ENCODE measurements at places on chromosomes 1 and 21.

GRCh38 chr1:84103197-84103992, 40.7 kb upstream of the PRKACB start:
- peak; percentile 75 for DNase-seq

- no peak for DNase-seq
Observed at GRCh38 chr1:115717541-115717940, 51.0 kb downstream of the CASQ2 start.

DNA sequence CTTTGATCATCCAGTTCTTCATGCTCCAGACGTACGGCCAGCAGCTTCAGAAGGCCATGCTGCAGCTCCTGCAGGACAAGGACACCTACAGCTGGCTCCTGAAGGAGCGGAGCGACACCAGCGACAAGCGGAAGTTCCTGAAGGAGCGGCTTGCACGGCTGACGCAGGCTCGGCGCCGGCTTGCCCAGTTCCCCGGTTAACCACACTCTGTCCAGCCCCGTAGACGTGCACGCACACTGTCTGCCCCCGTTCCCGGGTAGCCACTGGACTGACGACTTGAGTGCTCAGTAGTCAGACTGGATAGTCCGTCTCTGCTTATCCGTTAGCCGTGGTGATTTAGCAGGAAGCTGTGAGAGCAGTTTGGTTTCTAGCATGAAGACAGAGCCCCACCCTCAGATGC, 32.5 kb downstream of the MX1 start:
- DNase-seq: no peak

DNA sequence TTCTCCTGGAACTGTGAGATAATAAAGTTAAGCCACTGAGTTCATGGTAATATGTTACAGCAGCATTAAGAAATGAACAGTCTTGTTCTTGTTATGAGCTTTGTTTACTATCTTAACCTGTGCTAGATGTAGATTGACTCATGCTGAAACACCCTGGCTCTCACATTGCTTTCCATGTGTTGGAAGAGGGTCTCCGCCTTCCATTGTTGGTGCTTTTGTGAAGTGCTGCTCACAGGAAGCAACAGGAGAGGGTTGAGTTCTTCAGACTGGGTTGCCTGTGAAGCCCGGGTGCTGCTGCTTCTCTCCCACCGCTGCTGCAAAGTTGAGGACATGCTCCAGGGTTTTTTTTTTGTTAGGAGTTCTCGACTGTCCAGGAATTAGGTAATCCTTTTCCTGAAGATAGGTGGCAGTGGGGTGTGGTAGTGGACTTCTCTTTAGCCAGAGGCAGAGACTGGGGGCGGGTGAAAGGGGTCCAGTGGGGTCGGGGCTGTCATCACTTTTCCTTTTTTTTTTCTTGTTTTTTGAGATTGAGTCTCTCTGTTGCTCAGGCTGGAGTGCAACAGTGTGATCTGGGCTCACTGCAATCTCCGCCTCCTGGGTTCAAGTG, 28.7 kb upstream of the HMGN1 start:
- DNase-seq: no peak

DNA sequence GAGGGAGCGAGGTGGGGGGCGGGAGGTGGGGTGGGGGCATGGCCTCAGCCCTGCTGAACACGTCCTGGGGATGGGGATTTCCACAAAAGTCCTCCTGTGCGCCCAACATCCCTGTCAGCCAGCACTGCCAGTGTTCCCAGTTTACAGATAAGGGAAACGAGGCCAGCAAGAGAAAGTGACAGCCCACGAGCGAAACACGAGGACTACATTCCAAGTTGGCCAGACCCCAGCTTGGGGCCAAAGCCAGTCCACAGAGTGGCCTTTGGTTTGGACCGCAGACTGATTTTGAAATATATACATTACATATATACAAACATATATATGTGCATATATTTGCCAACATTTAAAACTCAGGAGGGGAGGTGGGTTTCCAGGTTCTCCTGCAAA, 5.0 kb downstream of the FBXO2 start:
- DNase-seq: no peak

- DNase-seq: no peak
Observed at GRCh38 chr1:232705815-232706575, 76.1 kb upstream of the SIPA1L2 start.

DNA sequence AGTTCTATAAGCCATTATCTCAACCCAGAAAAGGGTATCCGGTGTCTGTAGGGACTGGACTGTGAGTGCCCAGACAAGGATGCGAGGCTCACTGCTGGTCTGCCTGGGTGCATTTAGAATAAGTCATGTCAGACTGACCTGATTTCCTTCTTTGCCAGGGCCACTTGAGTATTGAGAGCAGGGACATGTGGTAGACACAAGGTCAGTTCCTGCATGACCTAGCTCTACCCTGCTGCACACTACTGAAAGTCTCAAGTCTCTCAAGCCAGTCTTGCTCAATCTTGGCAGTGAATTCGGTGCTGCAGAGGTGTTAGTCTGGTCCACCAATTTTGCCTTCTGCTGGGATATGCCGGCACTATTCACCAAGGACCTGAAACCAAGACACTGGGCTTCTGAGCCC, 180.1 kb downstream of the C1orf94 start:
- DNase-seq: no peak

GRCh38 chr1:207397525-207397926, 56.6 kb upstream of the CR2 start:
- DNase-seq: no peak

- DNase-seq: peak; percentile 5
Observed at GRCh38 chr21:44051462-44051941, 39.4 kb downstream of the TRAPPC10 start.

- no peak for DNase-seq
Observed at GRCh38 chr1:234879147-234880080, 249.2 kb downstream of the TOMM20 start.

DNA sequence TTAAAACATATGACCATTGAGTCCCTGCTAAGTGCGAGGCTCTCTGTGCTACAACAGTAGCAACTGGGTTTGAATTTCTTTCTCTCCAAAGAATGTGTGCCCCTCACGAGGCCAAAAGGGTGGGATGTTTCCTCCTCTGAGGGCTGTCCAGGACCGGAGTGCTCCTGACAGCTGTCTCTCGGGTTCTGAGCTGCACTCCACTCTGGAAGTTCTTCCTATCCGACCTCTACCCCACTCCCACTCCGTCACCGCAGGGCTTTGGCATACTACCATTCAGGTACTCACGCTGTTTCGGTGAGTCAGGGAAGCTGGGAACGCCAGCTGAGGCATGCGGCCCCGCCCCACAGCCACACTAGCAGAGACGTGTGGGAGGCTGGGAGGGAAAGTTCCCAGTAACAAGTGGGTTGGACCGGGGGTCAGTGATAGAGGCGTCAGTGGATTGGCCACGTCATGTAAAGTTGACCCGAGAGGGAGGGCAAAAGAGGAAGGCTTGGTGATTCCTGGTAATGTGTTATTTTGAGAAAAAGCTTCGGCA, 705 bp upstream of the SLC50A1 start:
- peak; percentile 92 for DNase-seq

DNA sequence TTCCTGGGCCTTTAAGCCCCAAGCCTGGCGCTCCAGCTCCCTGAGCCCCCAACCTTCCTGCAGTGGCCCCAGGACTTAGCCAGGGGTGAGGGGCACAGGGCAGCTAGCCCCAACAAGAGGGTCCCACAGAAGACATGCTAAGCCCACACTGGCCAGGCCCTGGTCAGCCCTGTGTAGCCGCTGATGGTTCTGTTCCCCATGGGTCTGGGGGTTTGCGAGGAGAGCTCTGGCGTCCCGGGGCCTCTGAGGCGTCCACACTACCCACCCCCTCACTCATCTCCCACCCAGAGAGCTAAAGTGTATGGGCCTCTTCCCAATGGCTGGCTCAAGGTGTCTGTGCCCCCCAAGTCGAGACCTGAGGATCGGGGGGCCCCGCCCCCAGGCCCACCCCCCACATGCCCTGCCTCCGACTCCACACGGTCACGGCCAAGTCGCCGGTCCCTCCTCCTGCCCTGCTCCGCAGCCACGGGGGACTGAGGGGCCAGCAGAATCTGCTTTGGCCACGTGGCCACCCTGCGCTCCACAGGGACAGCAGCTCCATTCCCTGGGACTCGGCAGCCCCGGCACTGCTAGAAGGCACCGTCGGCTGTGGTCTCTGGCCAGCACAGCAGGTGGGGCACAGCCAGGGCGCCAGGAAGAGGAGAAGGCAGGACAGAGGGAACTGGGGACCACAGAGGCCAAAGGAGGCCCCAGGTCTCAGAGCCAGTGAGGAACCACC, 7.8 kb downstream of the TNFRSF18 start:
- DNase-seq: no peak

DNA sequence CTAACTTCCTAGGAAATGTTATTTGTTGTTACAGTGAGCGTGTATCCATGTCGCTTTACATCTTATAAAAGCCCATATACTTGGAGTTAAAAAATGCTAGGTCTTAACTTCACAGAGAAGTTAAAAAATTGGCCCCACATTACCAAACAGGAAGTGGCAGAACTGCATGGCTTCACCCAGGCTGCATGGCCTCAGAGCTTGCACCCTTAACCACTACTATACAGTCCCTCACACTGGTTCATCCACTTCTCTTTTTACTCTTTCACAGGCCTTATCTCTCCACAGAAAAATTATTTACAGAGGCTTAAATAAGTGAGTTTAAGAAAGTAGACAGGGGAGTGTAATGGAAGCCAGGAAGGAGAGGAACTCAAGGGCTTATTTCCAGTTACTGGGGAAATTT, 402.5 kb downstream of the HHAT start:
- no peak for DNase-seq

- DNase-seq: no peak
Observed at GRCh38 chr21:45250914-45251634, 36.6 kb downstream of the POFUT2 start.

DNA sequence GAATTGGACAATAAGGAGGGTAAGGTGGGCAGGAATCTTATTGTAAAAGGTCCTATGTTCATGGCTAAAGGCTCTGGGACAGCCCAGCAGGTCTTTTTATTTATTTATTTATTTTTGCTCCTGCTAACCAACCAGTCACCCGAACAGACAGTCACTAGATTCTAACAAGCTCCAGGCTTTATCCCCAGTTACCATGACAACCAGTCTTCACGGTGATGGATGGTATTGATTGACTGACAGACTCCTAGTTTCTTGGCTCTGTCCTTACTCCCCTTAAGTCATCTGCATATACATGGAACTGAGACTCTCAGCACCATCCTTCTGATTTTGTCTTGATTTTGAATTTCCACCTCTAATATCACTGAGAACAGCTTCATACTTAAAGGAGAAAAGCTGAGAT, 44.3 kb downstream of the C8A start:
- DNase-seq: no peak

- no peak for DNase-seq
Observed at GRCh38 chr1:28056129-28056925, 32.1 kb downstream of the EYA3 start.

DNA sequence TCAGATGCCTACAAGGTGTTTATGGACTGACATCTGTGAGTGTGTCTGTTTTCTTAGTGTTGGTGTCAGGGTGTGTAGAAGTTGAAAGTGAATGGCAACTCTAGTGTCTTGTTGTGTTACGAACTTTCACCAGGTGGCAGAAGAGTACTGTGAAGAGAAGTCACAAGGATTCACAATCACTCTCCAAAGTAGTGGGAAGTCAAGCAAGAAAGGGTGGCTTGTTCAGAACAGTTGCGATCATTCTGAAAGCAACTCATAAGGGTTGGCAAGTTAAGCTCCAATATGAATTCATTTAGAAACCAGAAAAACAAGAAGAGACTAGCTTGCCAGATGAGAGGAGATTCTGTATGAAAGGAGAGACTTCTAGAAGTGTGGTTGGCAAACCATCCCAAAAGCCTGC, 86.1 kb downstream of the FASLG start:
- peak; percentile 90 for DNase-seq

- DNase-seq: no peak
Observed at GRCh38 chr1:29849038-29849750, 612.9 kb downstream of the PTPRU start.

GRCh38 chr21:34900376-34900775, 148.7 kb downstream of the RUNX1 start:
- DNase-seq: no peak

DNA sequence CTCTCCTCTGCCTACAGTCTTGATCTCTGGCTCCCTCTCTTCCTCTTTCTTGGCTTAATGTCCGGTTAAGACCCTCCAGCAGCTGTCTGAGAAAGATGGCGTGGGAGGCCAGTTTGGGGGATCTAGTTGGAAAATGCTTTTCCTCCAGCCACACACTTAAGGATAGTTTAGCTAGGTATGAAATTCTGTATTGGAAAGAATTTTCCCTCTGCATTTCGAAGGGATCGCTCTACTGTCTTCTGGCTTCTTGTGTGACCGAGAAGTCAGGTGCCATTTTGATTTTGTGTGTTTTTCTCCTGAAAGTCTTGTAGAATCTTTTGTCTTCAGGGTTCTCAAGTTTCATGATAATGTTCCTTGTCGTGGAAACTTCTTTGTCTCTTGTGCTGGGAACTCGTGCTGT, 28.0 kb downstream of the PRKCZ start:
- DNase-seq: no peak

- no peak for DNase-seq
Observed at GRCh38 chr1:151944857-151945575, 35.7 kb upstream of the THEM4 start.

GRCh38 chr1:92764116-92764515, 20.8 kb downstream of the EVI5 start:
- DNase-seq: no peak

- DNase-seq: no peak
Observed at GRCh38 chr1:151801310-151801820, 3.9 kb downstream of the LINGO4 start.

- DNase-seq: no peak
Observed at GRCh38 chr21:41009398-41010100, 158.4 kb upstream of the BACE2 start.

- DNase-seq: no peak
Observed at GRCh38 chr1:211752317-211752716, 76.9 kb upstream of the NEK2 start.

- no peak for DNase-seq
Observed at GRCh38 chr1:57644667-57645066, 220.8 kb upstream of the DAB1 start.

DNA sequence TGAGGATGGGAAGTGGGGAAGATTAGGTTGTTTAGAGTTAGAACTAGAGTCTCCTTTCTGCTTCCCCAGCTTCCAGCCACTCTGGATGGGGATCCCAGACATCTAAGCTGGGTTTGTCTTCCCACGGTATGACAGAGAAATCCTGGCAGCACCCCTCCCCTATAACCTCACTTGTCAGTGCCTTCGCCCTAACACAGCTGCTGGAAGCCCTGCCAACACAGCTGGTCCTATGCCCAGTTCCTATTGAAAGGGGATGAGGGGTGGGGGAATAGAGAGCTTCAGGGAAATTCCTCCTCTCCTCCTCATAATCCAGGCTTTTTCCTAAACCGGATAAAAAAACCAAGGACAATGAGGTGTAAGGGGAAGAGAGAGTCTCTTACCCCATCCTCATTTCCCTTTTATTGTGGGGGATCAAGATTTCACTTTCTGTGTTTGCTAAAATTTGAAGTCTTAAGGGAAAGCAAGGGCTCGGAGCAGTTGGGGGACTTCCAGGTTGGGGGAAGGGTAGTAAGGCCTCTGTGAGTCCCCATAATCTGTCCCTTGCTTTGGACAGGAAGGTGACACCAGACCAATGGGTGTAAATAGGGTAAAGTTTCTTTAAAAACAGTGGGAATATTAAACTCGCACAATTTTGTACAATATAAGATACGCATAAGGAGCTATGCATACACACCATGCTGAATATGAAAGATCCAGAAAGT, 590 bp downstream of the TMOD4 start:
- DNase-seq: no peak

Measured in astrocyte of the cerebellum (primary cell).